ENCODE measurements at places on chromosomes 13 and 19.

GRCh38 chr19:40774916-40775631, at the start of gene MIA:
MIA (plus strand) TSS chr19:40775521; CDS start chr19:40775543, 22 bp downstream.
- DNase-seq = no peak

DNA sequence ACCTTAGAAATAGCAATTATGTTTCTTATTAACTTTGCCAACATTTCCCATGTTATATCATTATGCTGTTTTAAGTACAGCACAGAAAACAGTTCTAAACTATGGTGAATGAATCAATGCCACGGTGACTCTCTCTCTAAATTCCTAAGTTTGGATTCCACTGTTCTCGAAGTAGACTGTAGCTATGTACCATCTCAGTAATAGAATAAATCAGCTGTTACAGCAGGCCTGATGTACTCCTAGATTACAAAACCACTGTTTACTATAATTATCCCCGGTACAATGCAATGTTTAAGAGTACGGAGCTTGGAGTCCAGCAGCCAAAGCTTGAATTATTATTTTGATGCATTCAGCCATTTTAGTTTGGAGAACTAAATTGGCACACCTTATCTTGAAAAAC, 476.3 kb upstream of the SLITRK1 start:
- no peak for DNase-seq

GRCh38 chr13:112102243-112102642, 35.3 kb downstream of the SOX1 start:
- no peak for DNase-seq

- peak; percentile 16 for DNase-seq
Observed at GRCh38 chr19:31586282-31586681, 237.0 kb upstream of the TSHZ3 start.

DNA sequence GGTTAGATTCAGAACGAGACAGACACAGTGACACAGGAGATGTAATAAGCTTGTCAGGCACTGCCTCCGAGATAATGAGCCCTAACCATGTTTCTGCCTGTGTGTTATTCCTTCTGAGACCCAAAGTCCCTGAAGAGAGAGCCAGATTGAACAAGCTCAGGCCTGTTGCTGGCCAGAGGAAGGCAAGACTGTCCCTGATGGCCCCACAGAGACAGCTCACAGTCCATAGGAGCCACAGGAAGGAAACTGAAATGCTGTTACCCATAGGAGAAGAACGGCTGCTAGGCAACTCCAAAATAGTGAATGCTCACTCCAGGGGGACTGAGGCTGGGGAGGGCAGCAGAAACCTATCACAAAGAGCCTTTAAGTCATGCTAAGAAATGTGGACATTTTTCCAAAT, 31.8 kb upstream of the RFXAP start:
- DNase-seq = no peak

- DNase-seq = no peak
Observed at GRCh38 chr13:100338275-100338674, 249.4 kb downstream of the PCCA start.

DNA sequence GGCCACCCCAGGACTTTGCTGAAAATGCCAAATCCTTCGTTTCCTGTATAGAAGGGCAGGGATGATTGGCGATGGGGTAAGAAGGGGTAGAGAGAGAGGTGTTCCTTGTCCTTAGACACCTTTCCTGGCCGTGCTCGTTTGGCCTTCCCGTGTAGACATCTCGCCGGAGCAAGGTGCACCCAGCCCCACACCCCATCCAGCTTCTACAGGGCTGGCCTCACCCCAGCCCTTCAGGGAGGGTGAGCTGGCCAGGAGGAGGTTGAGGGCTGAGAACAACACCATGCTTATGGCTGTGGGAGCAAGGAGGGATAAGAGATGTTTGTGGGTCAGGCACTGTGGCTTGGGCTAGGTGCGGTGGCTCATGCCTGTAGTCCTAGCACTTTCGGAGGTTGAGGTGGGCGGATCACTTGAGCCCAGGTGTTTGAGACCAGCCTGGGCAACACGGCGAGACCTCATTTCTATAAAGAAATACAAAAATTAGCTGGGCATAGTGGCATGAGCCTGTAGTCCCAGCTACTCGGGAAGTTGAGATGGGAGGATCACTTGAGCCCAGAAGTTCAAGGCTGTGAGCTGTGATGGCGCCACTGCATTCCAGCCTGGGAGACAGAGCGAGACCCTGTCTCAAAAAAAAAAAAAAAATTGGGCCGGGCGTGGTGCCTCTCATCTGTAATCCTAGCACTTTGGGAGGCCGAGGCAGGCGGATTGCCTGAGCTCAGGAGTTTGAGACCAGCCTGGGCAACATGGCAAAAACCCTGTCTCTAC, 15.5 kb downstream of the SMARCA4 start:
- no peak for DNase-seq

- DNase-seq = no peak
Observed at GRCh38 chr19:2171349-2172145, 7.8 kb downstream of the DOT1L start.

- DNase-seq = peak; percentile 69
Observed at GRCh38 chr13:72652681-72653080, 74.7 kb downstream of the MZT1 start.

GRCh38 chr13:32474999-32475792, 47.3 kb upstream of the N4BP2L1 start:
- DNase-seq = no peak

GRCh38 chr19:46030812-46031550, 8.1 kb upstream of the PGLYRP1 start:
- no peak for DNase-seq

GRCh38 chr13:55090612-55091011, 2050.1 kb upstream of the PRR20A start:
- no peak for DNase-seq

DNA sequence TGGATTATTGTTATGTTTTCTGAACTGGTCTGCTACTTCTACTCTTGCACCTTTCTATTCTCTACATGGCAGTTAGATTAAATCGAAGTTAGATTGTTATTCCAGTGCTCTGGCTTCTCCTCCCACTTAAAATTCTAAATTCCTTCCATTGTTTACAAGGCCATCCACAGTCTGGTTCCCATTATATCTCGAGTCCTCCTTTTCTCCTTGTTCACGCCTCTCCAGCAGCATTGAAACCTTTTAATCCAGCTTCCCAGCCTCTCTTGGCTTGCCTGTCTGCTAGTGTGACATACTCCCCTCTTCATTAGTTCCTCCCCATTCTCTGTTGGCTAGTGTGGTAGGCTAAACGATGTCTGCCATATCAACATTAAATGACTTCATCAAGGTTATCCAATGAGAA, 54.5 kb downstream of the DNAJC15 start:
- no peak for DNase-seq

- DNase-seq = no peak
Observed at GRCh38 chr13:77544355-77544754, 8.8 kb downstream of the SCEL start.

DNA sequence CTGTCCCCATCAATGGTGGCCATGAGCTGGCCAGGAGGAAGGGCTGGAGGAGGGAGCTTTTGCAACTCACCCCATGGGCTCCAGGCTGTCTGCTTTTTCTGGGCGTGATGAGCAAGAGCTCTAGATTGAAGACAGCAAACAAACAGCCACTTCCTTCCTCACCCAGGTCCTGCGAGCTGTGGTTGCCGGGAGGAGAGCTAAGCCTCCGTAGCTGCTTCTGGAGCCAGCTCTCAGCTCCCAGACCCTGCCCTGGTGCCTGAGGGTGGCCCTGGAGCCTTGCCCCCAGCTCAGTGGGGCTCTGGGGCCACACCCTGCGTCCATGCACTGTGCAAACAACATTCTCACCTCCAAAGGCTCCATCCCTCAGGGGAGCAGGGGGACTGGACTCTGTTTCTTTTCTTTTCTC, 6.2 kb downstream of the MYO1F start:
- DNase-seq = peak; percentile 62

GRCh38 chr19:46615966-46616365, 8.9 kb downstream of the PTGIR start:
- DNase-seq = no peak

DNA sequence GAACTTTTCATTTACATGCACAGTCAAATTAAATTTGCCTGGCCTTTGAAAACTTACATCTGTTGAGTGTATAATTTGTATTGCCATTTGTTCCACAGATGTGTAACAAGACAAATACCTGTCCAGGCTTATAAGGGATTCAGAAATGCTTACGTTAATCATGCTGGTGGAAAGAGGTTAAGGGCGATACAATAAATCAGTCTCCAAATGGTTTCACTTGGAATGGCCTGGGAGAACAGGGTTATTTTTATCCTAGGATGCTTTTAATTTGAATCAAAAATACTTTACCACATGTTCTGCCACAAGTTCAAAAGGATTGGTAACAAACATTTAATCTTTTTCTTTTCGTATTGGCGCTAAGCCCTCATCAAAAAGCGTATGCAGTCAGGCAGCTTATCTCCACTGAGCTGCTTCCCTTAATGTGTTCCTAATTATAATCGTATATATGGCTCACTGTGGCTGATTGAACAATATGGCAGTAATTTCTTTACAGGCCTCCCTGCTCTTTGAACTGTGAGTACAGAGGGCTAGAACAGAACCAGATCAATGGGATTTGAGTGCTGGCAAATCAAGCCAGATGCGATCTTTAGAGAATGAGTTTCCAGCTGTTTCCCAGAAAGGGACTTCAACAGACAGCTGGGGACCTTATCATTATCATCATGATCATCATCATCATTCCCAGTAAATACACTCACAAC, 425.7 kb downstream of the SPRY2 start:
- no peak for DNase-seq

GRCh38 chr13:64276232-64276631, 2860.6 kb upstream of the PCDH20 start:
- peak; percentile 18 for DNase-seq

DNA sequence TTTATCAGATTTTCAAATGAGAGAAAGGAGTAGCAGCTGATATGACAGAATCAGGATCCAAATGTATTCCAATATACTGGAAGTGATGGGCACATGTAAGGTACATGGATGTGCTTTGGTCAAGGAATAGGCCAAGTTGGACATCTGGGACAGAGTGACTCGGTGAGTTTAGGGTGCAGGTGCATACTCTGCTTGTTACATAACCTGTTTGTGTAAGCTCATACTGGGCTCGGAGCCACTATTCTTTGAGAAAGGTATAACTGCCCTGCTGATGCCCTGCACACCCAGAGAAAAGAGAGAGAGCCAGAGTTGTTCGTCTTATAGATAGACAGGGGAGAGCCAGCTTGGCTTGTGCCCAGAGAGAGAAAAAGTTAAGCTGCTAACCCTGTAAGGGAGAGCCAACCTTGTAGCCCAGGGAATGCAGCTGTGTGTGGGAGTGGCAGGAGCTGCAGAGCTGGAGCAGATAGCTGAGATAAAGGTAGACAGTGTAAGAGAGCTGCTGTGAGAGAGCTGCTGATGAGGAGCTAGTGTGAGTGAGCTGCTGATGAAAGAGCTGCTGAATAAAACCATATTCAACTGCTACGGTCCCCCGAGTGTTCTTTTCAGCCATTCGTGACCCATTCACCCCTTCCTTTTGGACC, 40.7 kb upstream of the N4BP2L1 start:
- DNase-seq = no peak

GRCh38 chr13:100976993-100977392, 302.4 kb upstream of the TMTC4 start:
- DNase-seq = no peak

GRCh38 chr19:46211201-46211881, 18.2 kb upstream of the IGFL1 start:
- peak; percentile 75 for DNase-seq

DNA sequence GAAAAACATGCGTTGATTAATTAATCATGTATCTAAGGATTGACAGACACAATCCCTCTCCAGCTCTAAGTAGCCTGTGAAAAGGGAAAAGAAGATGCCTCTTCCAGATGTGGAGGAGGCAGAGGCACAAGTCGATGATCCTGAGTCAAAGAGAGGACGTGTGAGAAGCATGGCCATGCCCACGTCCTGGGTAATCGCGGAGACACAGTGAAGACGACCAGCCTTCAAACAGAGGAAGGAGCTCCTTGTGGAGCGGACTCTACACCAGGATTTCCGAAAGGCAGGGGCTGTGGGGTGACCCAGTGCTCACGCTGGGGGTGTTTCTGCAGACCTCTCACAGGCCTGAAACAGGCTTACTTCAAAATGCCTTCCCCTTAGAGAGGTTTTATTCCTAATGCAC, 70.5 kb downstream of the COL4A1 start:
- no peak for DNase-seq

- peak; percentile 85 for DNase-seq
Observed at GRCh38 chr13:34675626-34676025, 266.4 kb upstream of the NBEA start.

DNA sequence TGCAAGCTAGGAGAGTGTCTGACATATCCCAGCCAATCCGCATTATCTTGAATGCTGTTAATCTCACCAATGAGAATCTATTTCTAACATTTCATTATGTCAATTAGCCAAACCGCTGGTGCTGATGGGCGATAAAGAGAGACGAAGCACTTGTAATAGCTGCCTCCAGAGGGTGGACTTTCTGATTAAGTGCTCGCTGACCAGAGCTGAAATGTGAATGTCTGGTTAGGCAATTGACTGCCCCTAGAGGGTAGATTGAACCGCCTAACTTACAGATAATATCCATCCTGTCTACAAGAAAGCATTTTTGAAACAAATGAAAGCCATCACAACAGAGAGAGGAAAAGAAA, 552 bp upstream of the GRWD1 start:
- DNase-seq = peak; percentile 91

- DNase-seq = no peak
Observed at GRCh38 chr13:110449219-110450015, 112.1 kb downstream of the RAB20 start.

DNA sequence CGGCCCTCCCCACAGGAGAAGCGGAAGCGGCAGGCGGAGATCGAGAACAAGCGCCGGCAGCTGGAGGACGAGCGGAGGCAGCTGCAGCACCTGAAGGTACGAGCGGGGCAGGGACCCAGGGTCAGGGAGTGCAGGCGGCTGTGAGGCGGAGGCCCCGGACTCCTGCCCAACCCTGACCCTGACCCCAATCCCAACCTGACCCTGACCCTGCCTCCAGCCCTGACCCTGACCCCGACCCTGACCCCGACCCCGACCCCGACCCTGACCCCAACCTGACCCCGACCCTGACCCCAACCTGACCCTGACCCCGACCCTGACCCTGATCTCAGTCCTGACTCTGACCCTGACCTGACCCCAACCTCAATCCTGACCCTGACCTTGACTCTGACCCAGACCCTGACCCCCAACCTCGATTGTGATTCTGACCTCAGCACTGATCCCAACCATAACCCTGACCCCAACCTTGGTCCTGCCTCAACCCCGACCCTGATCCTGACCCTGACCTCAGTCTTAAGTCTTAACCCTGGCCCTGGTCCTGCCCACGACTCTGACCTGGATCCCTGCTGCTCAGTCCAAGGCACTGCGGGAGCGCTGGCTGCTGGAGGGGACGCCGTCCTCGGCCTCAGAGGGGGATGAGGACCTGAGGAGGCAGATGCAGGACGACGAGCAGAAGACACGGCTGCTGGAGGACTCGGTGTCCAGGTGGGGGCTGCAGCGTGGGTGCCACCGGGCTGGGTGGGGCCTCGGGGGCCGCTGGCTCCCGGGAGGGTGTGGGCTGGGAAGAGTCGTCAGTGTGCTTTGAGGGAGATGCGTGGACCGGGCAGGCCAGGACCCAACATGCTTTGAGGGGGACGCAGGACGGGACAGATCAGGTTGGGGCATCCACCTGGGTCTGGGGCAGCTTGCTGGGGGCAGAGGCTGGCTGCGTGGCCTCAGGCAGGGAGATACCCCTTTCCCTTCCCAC, 18.5 kb downstream of the PALM start:
- DNase-seq = no peak

GRCh38 chr19:29040292-29040691, 172.7 kb downstream of the UQCRFS1 start:
- DNase-seq = no peak

GRCh38 chr13:41008349-41008980, 10.7 kb downstream of the ELF1 start:
- DNase-seq = peak; percentile 72

Data from LHCN-M2 (cell line).